Stimulated activated CD4-positive, alpha-beta T cell treated with anti-CD3 and anti-CD28 coated beads, Interleukin-1b, Interleukin-23, amount 100 ng/mL, for 1 hour (primary cell): ENCODE measurements at places on chromosomes 1 and 21.
A peak's percentile ranks its signal among the peaks of the same experiment; 100 is the strongest.

DNA sequence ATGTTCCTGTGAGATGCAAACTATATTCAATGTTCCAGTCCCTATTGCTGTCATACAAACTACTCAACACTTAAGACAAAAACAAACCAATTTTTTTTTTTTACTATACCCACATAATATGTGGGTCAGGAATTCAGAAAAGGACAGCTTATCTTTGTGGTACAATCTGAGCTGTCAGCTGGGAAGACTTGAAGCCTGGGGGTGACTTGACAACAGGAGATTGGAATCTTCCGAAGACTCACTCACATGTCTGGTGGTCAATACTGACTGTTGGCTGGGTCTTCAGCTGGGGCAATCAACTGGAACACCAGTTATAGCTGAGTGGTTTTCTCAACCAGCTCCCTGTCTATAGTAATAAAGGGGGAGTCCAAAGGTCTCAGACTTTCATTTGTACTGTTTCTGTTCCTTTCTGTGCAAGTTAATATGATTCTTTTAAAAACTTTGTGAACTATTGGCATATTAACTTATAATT, 81.7 kb upstream of the ATP1B1 start:
- no peak for DNase-seq

GRCh38 chr1:242811092-242811840, 286.8 kb upstream of the PLD5 start:
- no peak for DNase-seq

- no peak for DNase-seq
Observed at GRCh38 chr1:116808200-116808847, 54.1 kb downstream of the CD2 start.

DNA sequence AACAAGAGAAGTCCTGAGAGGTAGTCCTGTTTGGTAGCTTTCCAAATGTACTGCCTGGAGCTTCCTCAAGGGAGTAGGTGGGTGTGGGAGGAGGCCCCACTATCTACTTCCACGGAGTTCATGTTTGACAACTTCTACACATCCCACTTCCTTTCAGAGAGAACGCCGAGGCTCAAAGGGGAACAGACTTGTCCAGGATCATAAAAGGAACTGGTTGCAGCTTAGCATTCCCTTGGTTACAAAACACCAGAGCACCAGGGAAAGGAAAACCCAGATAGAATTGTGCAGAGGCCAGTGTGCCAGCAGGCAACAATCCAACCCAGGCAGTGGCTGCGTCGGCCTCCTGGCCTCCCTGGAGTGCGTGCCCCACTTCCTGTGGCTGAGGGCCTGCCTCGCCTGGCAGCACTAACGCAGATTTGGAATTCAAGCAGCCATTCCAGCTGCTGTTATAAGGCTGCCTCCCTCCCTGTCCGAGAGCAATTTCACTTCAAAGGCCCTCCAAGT, 4.2 kb upstream of the RAP1GAP start:
- no peak for DNase-seq

DNA sequence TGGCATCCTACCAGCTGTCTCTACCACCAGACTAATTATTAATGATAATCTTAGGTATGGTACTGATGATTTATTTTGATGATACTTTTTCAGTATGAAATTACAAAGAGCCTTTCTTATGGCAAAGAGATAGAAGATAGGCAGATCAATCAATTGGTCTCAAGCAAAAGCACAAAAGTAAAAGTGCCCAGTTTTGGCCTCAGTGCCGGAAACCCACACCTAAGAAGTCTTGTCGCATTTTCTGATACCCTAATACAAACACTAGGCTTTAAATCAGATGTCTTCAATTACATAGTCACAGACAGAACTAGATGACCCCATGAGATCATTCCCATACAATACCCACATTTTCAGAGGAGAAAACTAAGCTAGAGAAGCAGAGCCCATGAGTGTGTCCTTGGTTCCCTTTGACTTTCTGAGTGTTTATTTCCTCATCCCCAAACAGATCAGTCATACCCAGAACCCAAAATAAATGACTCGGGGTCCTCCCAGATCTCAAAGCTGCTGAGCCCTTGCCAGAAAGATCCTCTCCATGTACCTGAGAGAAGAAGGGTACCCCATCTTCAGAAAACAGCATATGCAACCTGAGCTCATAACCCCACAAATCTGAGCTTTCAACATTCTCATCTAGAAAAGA, 7.7 kb downstream of the ITPKB start:
- DNase-seq, result no peak

GRCh38 chr1:62377043-62377562, 57.9 kb upstream of the KANK4 start:
- DNase-seq, result no peak

- no peak for DNase-seq
Observed at GRCh38 chr1:66533804-66534740, at the start of gene SGIP1. Gene SGIP1, plus strand, starts transcription at chr1:66534153. Its CDS starts 206 bp downstream, at chr1:66534359.

- DNase-seq, result no peak
Observed at GRCh38 chr1:237852342-237852741, 38.4 kb downstream of the ZP4 start.

GRCh38 chr1:206705191-206705590, 20.5 kb downstream of the MAPKAPK2 start:
- DNase-seq, result no peak

DNA sequence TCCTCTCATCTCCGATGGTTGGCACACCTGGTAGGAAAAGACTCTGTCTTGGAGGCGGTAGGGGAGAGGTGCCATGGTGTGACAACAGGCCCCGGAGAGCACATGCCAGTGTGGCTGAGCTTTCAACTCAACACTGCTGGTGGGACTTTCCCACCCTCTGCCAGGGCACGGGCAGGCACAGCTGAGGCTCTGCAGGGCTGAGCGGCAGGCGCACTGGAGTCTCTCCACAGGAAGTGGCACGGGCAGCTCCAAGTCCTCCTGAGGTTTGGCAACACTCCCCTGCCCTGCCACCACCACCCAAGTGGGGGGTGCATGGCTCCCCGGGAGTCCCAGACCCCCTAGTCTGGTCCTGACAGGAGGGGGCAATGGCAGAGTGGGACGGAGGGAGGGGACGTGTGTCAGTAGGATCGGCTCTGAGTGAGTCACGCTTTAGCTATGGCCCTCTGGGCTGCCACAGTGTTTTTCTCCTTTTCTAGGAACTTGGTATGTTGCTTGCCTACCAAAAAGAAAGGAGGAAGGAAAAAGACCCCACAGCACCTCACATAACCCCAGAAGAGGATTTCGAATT, 27.3 kb upstream of the EVA1B start:
- peak; percentile 19 for DNase-seq

GRCh38 chr1:216910081-216910840, 187.0 kb upstream of the ESRRG start:
- no peak for DNase-seq

DNA sequence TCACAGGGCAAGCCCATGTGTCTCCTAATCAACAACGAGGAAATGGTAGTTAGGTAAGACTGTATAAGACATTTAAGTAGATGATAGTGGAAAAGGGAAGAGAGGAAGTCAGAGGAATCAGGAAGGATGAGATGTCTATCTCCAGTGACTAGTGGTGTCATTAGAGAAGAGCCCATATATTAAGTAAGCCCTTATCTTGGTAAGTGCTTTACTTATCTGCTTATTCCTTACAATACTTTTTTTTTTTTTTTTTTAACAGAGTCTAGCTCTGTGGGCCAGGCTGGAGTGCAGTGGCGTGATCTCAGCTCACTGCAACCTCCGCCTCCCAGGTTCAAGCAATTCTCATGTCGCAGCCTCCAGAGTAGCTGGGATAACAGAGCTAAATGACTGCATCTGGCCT, 29.5 kb downstream of the RNF11 start:
- no peak for DNase-seq

DNA sequence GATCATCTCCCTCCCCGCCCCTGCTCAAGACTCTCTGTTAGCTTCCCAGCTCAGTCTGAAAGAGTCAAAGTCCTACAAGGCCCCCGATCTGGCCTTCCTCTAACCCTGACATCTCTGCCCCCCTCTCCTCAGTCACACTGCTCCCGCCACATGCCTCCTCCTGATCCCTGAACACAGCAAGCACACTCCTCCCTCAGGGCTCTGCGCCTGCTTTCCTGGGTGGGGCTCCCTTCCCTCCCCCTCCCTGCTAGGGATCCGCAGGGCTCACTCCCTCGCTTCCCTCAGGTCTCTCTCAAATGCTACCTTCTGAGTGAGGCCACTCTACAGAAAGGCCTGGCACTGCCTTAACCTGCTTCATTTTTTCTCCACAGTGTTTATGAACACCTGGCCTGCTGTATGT, 5.7 kb upstream of the GALE start:
- no peak for DNase-seq

DNA sequence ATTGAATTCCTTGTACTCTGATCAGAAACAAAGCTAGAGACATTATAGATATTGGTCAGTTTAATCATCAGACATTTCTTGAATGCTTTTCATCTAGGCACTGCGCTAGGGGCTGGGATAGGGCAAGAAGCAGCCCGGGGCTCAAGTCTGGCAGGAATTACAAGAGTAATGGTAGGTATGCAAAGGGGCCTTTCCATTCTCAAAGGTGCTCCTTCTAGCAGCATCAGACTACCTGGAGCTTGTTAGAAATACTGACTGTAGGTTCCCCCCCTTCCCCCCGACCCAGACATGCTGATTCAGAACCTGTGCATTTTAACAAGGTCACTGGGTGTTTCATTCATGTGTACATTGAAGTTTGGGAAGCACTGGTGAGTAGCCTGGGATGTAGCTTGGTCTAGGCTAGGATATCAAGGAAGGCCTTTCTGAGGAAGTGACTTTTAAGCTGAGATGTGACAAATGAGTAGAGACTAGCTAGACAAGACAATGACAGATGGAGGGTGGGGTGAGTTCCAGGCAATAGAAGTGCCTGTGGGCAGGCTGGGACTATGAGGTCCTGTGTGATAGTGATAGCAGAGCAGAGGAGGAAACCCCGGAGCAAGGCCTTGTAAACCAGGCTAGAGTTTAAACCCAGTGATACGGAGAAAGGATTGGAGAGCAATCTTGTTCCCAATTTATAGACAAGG, 26.3 kb downstream of the NFASC start:
- DNase-seq, result no peak

GRCh38 chr1:19464696-19465095, 20.6 kb downstream of the CAPZB start:
- no peak for DNase-seq

DNA sequence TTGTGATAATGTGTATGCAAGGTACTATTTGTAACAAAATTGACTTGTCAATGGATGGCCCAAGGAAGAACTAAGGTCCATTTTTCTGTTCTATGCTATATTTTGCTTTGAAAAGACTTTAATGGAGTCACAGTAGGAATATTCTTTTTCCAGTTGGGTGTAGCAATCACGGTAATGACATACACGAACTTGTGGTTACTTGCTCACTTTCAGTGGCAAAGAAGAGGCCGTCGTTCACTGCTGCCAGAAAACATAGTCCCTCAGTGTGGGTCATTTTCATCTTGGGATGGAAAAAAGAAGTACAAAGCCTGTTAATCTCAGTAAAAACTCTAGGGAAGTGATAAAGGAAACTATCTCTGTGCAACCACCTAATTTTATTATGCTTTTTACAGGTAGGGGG, 47.8 kb upstream of the LAMC2 start:
- DNase-seq, result no peak

DNA sequence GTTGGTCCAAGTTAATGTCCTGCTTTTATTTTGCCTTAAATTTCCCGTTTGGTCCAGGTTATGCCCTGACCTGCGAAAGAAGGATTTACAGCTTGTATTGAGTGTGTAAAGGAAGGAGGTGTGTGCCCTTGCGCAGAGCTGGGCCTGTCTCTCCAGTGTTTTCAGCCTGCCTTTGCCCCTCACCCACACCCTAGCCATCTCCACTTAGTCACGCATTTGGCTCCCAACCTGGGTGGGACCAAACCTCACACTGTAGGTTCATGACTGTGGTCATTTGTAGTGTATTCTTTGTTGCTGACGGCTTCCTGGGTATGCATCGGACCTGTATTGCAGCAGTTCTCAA, 572 bp upstream of the SRSF10 start:
- no peak for DNase-seq

DNA sequence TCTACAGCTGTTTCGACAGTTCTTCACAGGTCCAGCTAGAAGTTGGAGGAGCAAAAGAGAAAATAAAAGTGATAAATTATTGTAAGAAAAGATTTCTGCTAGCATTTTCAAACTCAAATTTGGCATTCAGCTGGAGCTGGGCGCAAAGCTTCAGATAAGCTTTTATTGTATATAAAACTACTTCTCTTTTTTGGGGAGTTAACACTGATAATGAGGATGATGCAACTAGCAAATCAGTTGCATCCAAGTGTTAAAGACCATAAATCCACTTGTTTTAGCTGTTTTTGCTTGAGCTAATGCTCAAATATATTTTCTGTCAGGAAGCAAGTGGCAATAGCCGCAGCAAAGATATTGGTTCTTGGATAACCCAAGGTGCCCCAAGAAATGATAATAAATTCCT, 127.1 kb upstream of the PKN2 start:
- DNase-seq, result no peak

DNA sequence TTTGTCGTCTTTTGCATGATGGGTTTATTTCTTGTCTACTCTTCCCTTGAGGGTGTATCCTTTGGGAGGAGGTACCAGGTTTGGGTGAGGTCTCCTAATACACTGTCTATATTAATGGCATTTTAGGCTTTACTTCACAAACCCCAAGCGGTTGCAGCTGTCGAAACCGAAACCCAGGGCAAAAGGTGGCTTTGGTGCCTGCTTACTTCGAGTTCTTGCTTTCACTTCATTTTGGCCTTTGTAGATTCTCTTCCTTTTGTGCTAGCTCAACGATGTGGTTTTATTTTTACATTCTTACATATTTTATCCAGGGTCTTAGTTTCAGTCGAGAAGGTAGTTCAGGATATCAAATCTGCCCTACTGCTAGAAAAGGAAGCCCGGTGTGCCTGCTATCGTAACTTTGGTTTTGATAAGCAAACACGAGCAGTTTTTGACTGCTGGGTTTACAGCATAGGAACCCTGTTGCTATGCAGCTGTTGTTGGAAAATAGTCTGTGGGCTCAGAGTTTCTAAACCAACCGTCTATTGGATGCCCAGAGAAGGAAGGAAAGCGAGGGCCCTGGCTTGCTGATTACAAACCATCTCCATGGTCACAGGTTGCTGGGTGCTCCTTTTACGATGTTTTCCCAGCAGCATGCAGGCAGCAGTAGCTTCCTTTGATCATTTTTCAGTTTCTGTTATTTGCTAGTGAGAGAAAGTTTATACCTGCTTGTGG, 9.8 kb upstream of the TSPAN2 start:
- DNase-seq, result peak; percentile 42

GRCh38 chr21:46391773-46392172, 66.9 kb upstream of the DIP2A start:
- no peak for DNase-seq

DNA sequence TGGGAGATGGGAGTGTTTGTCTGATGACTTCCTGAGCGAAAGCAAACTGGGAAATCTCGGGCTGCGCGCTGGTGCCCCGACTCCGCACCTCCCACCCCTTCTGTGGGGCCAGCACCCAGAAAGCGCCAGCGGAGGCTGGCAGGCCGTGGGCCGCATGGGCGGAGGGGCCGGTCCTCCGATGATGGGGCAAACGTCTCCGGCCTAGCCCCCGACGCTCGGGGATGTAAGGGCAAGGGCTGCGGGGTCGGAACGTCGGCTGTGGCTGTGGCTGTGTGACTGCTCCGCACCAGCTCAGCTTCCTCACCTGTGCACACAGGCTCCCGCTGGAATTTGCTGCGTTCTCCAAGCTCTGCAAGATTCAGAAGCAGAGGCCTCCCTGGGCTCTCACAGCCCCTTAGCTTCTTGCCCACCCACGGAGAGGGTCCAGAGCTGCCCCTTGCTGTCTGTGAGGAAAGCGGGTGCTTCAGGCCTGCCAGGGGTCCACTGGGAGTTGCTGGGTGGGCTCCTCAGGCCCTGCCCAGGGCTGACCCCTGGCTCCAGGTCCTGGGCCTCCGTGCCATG, 35.0 kb downstream of the COL18A1 start:
- DNase-seq, result no peak

- DNase-seq, result no peak
Observed at GRCh38 chr21:45894906-45895777, 86.4 kb upstream of the COL6A1 start.
